ENCODE measurements at places on chromosomes 6 and 20. TPM values are rescaled to one million over a fixed set of nuclear protein-coding genes. Genes with fewer than 3 reads are reported as not detected.

SCUBE3 gene
- under 0.01 TPM for total RNA-seq

SLC35D3 gene
- total RNA-seq = not detected

PTPRT gene
- not detected for total RNA-seq

CNR1 gene
- total RNA-seq = not detected

TPMT gene
- total RNA-seq = 17.5 TPM

IYD gene
- not detected for total RNA-seq
